Activated T-cell treated with anti-CD3 and anti-CD28 coated beads, Interleukin-2, amount 50 U/mL, for 72 hours (primary cell): ENCODE measurements at places on chromosomes 3 and 15. TPM values are rescaled to one million over a fixed set of nuclear protein-coding genes. Genes with fewer than 3 reads are reported as not detected.
A peak's percentile ranks its signal among the peaks of the same experiment; 100 is the strongest.

- DNase-seq, result peak; percentile 17
- no peaks in the 10 kb centered on the region for H3K27me3 ChIP-seq
- H3K27ac ChIP-seq, result no peak overlapping the region
- no peak overlapping the region for H3K4me3 ChIP-seq
- H3K36me3 ChIP-seq, result peaks cover 18% of the 10 kb centered on the region
Observed at GRCh38 chr15:43168192-43169107, 16.8 kb upstream of the CCNDBP1 start.

DNA sequence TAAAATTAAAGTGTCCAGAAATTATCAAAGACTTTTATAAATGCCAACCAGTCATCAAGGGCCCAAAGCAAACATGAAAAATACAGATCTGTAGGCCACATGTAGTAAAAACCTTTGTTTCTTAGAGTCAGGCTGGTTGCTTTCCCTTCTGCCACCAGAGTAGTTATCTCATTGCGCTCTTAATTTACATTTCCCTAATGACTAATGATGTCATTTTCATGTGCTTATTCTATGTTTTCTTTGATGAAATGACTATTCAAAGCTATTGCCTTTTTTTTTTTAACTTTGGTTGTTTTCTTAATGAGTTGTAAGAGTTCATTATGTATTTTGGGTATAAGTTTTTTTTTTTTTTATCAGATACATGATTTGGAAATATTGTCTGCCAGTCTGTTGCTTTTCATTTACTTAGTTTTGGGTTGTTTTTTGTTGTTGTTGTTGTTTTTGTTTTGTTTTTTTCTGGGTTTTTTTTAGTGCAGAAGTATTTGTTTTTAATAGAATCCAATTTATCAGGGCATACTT is 140.6 kb downstream of the HCN4 start:
- H3K27ac ChIP-seq, result peak overlapping the region; percentile 24
- no peak overlapping the region for H3K4me3 ChIP-seq
- DNase-seq, result no peak
- peaks cover 5% of the 10 kb centered on the region for H3K4me1 ChIP-seq
- no peaks in the 10 kb centered on the region for H3K36me3 ChIP-seq

GRCh38 chr15:64930019-64930652 is 18.4 kb downstream of the ANKDD1A start:
- H3K27me3 ChIP-seq, result no peaks in the 10 kb centered on the region
- peaks cover 7% of the 10 kb centered on the region for H3K4me1 ChIP-seq
- no peak overlapping the region for H3K27ac ChIP-seq
- no peak for DNase-seq
- H3K36me3 ChIP-seq, result no peaks in the 10 kb centered on the region

- H3K27me3 ChIP-seq, result peaks cover 12% of the 10 kb centered on the region
- peak; percentile 38 for DNase-seq
- no peak overlapping the region for H3K27ac ChIP-seq
- no peaks in the 10 kb centered on the region for H3K36me3 ChIP-seq
- peaks cover 86% of the 10 kb centered on the region for H3K4me1 ChIP-seq
Observed at GRCh38 chr3:5013021-5013906, 34.0 kb downstream of the BHLHE40 start.

DNA sequence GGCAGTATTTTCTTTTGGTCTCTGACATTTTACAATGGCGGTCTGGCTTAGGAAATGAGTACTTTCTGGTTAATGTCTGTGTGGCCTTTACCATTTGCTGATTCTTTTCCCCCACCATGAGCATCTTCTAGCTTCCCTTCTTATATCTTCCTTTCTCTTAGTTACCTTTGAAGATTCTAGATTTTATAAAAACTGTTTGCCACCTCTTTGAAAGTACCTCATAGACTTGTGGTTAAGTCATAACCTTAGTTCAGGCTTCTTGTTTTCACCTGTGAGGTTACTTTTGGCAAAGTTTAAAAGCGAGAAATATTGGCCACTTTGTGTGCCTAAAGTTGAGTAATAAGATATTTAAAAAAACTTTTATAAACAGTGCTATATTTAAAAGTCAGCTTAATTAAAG is 147.4 kb downstream of the FMN1 start:
- H3K4me3 ChIP-seq, result no peak overlapping the region
- H3K27me3 ChIP-seq, result no peaks in the 10 kb centered on the region
- peaks cover 10% of the 10 kb centered on the region for H3K36me3 ChIP-seq
- no peaks in the 10 kb centered on the region for H3K4me1 ChIP-seq
- H3K27ac ChIP-seq, result no peak overlapping the region

- no peak overlapping the region for H3K27ac ChIP-seq
- H3K4me3 ChIP-seq, result no peak overlapping the region
- peaks cover 29% of the 10 kb centered on the region for H3K4me1 ChIP-seq
- H3K36me3 ChIP-seq, result peaks cover 5% of the 10 kb centered on the region
Observed at GRCh38 chr3:119990888-119991287, 103.4 kb downstream of the GSK3B start.

Gene INTS14
- total RNA-seq, result 53.7 TPM

Gene GNAT1
- total RNA-seq, result not detected

Gene LRCH3
- total RNA-seq, result 68.1 TPM
